ENCODE measurements at places on chromosomes 11 and 22.

- DNase-seq = peak; percentile 68
Observed at GRCh38 chr11:69439651-69440464, 41.6 kb upstream of the LINC01488 start.

- no peak for DNase-seq
Observed at GRCh38 chr11:126585774-126586491, 230.4 kb downstream of the ST3GAL4 start.

- peak; percentile 51 for DNase-seq
Observed at GRCh38 chr11:119782739-119783072, 53.7 kb upstream of the NECTIN1 start.

DNA sequence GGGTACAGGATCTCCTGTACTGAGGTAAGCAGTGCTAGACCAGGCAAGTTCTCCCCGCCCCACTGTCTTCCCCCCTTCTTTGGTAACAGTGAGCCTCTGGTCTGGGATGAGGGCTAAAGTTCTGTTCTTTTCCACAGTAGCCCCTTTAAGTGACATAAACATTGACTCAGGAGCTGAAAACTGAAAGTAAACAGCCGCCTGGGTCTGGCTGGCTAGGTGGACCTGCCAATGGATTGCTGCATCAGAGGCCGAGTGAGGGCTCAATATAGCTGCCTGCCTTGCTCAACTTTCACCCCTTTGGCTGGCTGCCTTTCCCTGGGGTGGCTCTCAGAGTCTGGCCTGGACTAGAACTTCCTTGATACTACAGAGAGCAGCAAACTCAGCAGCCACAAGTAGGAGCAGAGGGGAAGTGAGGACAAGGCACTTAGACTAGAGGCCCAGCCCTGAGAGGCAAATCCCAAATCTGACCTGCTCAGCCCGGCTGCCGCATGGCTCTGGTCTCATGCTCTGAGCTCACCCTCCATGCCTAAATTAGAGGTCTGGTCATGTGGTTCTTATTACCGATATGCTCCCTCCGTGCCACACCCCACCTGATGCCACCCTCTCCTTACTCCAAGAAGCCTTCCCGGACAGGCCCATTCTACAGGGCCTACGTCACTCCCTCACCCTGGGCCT is 9.6 kb upstream of the UCP3 start:
- DNase-seq = no peak

DNA sequence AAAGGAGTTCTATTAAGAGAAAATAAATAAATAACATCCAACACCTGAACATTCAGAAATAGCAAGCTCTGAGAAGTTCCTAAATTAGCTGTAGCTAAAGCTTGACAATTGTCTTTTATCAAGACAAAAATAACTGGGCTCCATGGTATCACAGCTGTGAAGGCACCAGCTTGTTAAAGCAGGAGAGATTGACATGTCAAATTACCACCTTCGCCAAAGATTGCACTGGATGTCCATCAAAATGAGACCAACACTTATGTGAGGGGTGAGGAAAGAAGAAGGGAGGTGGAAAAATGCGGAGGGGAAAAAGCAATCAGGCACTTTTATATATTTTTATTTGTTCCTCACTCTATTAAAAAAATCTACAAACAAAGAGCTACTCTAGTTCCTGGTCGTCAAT is 1827.5 kb upstream of the RAG2 start:
- no peak for DNase-seq

GRCh38 chr22:37464181-37464580 is 22.0 kb downstream of the MFNG start:
- DNase-seq = no peak
